ENCODE measurements at places on chromosomes 3 and 15. TPM values are rescaled to one million over a fixed set of nuclear protein-coding genes. Genes with fewer than 3 reads are reported as not detected.
A peak's percentile ranks its signal among the peaks of the same experiment; 100 is the strongest.

GRCh38 chr3:171833789-171834460, 9.2 kb upstream of the TMEM212 start:
- no peak for DNase-seq

The C2CD4B gene
- not detected for total RNA-seq

The RPUSD2 gene
- 30.2 TPM for total RNA-seq

- no peak for DNase-seq
These were observed 23.6 kb downstream of the PTX3 start for GRCh38 chr3:157460253-157460652.

DNA sequence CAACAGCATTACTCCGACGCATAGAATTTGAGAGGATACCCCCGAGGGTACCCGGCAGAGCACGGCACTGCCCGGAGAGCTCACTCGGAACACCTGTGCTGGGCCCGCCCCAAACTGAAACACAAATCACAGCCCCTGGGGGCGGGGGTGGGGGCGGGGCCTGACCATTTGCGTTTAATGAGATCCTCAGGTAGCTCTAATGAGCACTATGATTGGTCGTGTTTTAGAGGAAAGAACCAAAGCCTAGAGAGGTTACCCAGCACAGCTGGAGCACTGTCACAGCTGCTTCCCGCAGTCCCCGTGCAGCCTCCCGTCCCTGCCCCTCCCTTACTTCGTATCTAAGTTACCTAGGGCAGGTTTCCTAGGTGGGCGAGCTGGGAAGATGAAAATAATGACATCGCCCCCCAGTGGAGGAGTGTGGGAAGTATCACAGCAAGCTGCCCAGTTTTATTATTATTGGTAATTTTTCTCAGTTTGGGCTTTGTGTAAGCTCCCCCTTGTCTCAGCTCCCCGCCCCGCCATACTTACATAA, 187.1 kb downstream of the PDE8A start:
- DNase-seq, result peak; percentile 18

The IFT80 gene
- total RNA-seq, result 13.2 TPM

DNA sequence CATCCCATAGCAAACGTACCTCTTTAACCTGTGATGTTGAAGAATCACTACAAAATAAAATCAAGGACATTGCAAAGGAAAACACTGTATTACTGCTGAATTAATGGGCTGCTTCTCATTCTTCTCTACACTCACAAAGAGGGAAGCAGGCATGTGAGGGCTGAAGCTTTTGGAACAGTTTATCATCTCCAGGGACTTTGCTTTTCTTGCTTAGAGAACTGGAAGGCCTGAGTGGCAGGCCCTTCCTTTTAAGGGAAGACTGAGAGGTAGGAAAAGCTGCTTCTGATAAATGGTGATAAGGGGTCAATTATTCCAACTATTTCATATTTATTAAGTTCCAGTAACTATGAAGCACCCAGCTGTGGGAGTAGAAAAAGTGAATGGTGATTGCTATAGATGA, 649.6 kb downstream of the NTRK3 start:
- no peak for DNase-seq

The LRRC49 gene
- total RNA-seq, result not detected

DNA sequence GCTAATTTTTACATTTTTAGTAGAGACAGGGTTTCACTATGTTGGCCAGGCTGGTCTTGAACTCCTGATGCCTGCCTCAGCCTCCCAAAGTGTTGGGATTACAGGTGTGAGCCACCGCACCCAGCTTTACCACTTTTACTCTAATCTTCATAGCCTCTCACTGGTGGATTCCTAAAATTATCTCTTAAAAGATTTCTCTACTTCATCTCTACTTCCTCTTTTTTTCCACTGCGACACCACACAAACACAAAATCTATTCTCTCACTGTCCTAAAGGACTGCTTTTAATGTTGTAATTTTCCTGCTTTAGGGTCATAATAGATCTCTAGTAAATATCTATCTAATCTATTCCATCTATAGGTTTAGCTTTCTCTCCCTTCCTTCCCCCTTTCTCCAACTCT, 34.0 kb upstream of the TBL1XR1 start:
- DNase-seq, result no peak
